ENCODE measurements at places on chromosomes 11 and 22.

DNA sequence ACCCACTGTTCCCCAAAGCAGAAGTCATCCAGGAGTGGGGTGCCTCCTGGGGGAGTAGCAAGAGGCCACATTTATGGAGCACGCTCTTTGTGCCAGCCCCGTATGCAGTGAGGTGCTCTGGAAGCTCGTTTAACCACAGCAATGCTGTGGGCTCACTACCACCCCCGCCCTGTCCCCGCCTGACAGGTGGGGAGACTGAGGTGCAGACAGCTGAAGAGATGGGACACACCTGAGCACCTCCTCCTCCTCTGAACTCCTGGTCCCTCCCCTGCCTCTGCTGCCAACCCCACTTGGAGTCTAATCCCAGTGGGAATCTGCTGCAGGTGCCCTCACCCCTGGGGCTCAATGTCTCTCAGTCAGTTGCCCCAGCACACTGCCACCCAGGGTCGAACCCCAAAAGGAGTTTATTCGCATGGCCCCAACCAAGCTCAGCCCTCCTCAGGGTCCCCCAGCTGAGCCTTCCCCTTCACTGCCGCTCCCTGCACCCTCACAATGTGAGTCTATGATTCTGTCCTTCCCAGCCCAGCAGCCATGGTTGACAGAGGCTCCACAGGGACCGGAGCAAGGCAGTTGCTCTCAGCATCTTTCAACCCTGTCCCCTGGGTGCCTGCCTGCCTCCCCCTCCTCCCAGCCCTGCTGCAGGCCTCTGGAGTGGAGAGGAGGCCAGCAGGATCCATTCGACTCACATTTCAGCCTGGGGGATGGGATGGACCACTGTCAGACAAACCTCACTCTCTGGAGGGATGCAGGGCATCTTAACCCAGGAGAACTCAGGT is 13.3 kb upstream of the BCR start:
- DNase-seq, result no peak

GRCh38 chr11:55457641-55458040 is 89.9 kb downstream of the OR4A15 start:
- no peak for DNase-seq

- DNase-seq, result no peak
Measured at GRCh38 chr11:126257764-126258163, 10.9 kb downstream of the SRPRA start.

DNA sequence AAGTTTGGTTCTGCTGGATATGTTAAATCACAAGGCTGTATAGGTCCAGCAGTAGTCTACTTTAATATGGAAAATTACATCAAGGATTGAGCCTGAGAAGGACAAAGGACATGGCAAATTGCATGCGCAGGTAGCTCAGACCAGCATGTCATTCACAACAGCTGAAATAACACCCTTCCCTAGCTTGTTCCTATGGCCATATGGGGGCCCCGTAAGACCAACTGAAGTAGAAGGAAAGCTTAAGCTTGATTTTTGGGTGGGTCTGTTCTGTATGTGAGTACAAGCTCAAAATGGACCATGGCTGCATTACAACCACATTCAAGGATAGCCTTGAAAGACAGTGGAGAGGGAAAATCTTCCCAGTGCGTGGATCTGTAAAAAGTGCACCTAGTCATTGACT is 20.6 kb upstream of the PDE3B start:
- no peak for DNase-seq

- DNase-seq, result no peak
Measured at GRCh38 chr22:50713571-50714056, 24.4 kb upstream of the ACR start.

DNA sequence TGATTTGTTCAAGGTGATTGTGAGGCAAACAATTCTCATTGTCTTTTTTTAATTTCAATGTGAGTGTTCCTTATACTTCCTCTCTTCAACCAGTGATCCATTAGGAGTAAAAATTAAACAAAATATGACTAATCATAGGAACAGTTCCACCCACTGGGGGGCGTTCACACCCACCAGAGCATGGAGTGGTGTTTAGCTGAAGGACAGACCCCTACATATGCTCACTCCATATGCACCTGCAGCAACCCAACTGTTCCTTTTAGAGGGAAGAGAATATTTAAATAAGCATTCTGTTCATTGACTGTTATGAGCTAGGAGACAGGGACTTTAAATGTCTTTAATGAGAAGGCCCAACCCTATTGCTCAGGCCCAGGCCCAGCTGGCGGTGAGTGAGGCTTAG is 78.7 kb upstream of the DRD2 start:
- DNase-seq, result no peak

DNA sequence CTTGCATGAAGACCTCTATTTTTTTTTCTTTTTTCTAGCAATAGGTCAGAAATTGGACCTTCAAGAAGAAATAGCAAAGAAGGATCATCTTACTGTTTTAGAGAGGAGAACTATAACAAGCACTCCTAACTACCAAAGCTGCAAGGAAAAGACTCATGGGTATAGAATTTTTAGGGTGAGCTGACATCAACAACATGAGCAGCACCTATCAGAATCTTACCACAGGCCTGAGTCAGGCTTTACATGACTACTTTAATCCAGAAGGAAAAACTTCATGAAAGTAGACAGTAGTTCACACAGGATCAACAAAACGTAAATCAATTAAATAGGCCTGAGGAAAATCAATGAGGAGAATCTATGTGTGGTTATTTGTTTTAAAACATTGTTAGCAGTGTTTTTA is 130.5 kb downstream of the FAM76B start:
- DNase-seq, result no peak

DNA sequence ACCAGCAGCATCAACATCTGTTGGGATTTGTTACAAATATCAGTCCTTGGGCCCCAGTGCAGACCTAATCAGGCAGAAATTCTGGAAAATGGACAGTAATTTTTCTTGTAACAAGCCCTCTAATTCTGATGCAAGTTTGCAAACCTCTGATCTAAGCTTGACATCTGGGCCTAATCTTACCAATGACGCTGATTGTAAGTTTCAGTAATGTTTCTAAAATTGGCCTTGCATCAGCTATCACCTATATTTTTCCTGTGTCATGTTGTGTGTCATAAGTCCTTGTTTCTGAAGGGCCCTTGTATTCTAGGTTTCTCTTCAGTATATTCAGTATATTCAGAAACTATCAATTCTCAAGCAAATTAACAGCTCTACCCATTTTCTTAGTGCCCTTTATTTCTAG is 36.4 kb downstream of the ZNF215 start:
- DNase-seq, result no peak

DNA sequence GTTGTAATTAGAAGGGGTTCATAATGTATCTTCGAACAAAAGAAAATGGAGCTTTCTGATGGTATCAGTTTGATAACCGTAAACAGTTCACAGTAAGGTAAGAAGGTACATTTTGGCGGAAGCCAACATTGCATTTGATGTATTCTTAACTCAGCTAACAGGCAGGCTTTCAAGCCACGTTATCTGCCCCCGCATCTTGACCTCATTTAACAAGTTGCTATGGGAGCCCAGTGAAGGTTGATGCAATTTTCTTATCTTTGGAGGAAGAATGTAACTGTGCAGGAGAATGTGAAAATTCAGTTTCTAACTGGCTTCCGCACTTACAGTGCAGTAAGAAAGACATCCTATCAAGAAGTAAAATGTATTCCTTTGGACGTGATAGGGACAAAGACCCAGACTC is 110.6 kb downstream of the ETS1 start:
- no peak for DNase-seq

DNA sequence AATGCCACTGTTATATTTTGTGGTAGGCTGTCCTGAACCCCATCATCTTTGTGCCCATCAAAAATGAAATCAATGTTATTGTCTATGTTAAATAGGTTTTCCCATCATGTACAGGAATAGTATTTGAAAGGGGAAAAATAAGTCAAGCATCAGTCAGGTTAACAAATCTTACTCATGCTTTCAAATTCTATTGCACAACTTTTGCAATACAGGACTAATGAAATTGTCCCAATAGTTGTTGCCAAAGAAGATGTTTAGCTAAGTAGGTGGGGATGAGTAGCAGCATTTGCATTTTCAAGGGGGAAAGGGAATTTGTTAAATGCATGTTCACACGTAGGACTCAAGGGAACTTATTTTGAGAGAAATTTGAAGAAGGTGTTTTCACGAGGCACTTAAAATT is 962.1 kb downstream of the JRKL start:
- DNase-seq, result no peak

Measured in femur (tissue), 1 donor.